ENCODE measurements at places on chromosomes 2 and 18.

DNA sequence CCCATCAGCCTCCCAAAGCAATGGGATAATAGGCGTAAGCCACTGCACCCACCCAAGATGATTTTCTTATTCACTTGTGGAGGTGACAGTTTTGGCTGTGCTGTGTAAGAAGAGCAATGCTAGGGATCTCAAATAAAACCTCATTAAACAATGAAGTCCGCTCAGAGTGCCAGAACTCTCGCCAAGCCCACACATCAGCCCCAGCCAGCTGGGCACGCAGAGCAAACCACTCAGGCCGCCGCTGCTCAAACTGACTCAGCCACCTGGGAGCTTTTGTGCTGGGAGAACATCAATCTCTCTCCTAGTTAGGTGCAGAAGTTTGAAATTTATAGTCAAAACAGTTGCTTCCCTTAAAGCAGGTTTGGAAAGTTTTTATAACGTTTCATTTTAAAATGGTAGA is 47.6 kb downstream of the RNF152 start:
- DNase-seq, result no peak

- DNase-seq, result no peak
These were observed 628.5 kb upstream of the KLHL29 start for GRCh38 chr2:22756276-22757043.

- DNase-seq, result no peak
These were observed 979.4 kb downstream of the TSN start for GRCh38 chr2:122734766-122735424.

GRCh38 chr2:9824956-9825720 is 18.1 kb upstream of the TAF1B start:
- no peak for DNase-seq

DNA sequence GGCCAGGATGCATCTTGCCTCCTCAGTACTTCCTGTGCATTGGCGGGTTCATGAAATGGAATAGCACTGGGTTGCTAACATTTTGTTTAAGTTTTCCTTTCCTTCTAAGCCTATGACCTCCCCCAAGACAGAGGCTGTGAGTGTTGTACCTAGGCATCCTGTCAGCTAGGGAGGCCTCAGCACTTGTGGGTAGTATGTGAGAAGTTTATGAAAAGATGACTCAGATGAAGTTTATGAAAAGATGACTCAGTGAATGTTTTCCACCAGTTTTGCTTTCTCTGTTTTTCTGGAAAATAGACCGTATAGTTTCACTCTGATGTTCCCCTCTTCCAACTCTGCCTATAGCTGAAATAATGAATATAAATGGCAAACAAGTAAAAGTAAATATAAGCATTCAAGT is 412.9 kb downstream of the TMEM182 start:
- no peak for DNase-seq

- no peak for DNase-seq
These were observed 41.3 kb downstream of the RRM2 start for GRCh38 chr2:10163498-10164486.

Measured in NCI-H2081 treated with DMSO at 0.1 percent for 48 hours (cell line).